Putamen (tissue), 1 donor: ENCODE measurements at places on chromosomes 2 and 18.

DNA sequence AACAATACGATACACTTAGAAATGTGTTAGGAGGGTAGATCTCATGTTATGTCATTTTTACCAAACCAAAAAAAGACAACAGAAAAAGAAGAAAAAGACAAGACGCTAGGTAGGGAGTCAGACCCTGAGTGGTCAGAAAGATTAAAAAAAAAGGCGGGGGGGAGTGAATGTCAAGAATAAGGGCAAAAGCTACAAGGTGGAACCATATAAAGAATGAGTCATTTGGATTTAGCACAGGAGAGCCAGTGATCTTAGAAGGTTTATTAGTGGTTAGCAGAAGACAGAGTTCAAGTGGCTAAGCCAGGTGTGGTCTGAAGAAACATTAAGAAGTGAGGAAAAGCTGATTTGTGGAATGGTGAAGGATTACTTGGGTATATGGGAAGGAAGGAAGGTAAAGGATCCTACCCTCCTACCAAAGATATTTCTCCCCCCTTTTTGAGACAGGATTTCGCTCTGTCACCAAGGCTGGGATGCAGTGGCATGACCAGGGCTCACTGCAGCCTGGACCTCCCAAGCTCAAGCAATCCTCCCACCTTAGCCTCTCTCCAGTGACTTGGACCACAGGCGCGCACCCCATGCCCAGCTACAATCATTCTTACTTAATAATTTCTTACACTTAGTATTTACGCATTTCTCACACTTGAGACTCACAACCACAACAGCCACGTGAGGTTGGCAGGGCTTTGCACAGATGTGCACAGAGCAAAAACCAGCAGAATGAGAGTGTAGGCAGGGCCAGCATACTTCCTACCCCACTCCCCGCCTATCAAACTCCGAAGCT is 2.6 kb downstream of the DSC2 start:
- no peak for DNase-seq

DNA sequence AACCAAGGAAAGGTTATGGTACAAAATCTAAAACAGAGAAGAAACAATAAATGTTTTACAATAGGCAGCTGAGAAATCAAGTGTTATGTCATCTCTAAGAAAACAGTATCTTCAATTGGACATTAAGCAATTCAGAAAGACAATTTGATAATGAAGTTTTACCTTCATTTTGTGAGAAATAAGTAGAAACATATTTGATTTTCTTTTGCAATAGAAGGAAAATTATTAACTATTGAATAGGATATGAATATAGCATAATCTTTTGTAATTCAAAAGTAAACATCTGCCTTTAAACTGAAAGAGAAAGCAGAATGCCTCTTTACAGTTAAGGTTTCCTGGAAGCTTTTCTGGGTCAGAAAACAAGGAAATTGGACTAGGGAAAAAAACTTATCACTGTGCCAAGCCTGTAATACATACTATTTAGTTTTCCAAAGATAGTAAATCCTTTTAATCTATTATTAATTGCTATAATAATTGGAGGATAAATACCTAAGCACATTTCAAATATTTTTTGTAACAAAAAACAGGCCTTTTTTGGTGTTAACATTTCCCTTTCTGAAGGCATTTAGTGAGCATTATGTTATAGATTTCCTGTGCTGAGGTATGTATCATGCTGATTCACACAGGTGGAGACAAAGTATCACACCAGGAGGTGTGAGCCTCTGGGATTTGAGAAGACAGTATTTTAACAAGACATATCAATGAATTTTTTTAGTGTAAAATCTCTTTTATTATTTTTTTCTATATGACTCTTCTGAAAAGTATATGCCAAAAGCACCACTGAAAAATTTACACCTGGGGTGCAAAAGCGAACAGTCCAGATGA is 947.0 kb upstream of the CDH2 start:
- DNase-seq: no peak

DNA sequence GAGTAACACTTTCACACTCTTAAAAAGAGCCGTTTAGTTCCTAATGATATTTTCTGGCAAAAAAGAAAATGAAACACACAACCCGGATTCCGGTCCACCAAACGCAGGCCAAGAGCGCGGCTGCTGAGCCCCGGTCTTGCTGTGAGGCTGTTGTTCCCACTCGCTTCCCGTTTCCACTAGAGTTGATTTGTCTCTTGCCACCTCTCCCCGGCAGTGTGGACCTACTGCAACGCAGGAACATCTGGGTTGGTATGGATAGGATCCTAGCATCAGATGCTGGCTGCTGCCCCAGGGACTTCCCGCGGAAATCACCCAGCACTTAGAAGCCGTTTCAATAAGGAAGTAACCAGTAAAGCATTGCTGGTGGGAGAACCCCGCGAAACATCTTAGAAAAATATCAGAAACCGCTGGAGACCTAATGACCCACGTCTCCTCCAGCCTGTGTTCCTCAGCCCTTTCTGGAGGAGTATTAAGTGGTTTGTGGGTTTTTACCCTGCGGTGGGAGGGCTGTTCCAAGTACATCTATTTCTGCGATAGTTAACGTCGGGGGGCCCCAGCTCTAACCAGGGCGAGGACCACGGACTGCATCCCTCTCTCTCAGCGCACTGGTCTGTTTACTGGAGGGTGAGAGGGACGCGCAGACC is 939 bp downstream of the DOCK10 start:
- DNase-seq: peak; percentile 59

DNA sequence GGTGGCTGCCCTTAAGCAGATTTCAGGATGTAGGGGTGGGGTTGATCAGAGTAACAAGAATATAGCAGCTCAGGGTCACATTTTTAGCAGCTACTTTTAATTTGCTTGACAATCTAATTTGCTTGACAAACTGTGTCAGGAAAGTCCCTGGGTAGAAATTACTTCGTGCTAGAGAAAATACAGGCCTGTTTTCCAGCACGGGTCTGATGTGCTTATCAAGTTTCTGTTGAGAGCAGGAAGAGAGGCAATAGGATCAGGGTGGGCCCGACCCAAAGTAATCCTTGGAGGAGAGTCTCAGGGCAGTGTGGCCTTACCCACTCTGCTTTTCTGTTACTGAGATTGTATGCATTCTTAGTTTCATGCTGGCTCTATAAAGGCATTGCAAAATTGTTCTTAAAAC is 221.5 kb downstream of the TSN start:
- no peak for DNase-seq

GRCh38 chr2:98607741-98608115 is 584 bp downstream of the COA5 start:
- DNase-seq: no peak

DNA sequence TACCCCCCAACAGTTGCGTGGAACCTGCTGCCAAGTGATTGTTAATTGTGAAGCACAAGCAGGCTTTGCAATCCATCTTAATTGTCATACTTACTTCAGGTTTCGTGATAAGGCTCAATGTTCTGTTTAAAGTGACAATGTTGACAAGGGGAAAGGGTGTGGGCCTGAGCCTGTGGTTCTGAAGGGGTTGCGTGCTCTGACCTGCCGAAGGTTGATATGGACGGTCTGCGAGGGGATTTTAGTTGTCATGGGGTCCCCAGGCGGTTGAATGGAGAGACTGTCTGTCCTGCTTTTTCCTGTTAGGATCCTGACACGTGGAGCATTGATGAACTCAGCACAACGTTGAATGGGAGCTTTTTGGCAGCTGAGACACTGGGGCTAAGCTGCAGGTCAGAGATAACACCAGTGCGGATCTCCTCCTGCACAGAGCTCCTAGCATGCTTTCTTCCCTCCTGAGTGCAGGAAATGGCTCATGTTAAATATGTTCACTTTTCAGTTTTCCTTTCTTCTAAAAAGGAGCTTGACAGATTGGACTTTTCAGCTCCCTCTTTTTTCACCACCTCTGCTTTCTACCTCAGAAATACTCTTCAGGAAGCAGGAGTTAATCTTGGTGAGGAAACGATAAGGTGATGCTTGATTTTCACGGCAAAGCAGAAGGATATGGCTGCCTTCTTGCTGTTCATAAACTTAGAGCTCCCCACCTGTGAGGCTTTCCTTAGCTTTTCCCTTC is 62.9 kb upstream of the ZEB2 start:
- DNase-seq: no peak

GRCh38 chr2:181594322-181594721 is 62.6 kb downstream of the CERKL start:
- no peak for DNase-seq

DNA sequence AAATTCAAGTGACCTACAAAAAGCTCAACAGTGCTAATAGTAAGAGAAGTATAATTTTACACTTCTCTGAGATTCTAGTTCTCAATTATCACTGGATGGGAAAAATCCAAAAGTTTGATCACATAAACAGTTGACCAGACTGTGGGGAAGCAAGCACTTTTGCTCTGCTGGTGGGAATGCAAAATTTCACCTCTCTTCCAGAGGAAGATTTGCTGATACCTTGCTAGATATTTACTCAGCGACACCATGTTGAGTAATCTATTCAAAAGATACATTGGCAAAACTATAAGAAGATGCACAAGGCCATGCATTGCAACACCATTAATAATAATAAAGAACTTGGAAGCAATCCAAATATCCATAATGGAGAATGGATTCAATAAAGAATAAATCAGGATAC is 204.4 kb downstream of the MREG start:
- DNase-seq: no peak

- DNase-seq: no peak
These were observed 51.6 kb downstream of the MAPK4 start for GRCh38 chr18:50611529-50611941.

DNA sequence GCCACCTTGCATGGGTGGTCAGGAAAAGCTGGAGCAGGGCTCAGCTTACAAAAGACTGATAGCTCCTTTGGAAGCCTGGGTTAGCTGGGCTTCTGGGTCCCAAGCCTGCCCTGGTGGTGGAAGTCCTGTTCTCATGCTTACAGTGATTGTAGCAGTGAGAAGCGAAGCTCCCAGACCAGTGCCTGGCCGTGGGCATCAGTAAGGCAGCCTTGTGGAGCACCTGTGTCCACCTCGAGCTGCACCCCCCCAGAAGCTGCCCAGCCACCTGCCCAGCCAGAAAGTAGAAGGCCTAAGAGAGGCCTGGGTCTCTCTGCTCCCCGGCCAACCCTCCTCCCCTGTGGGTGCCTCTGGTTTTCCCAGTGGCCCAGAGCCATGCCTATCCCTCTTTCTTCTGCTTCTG is 10.5 kb downstream of the GLI2 start:
- DNase-seq: no peak

DNA sequence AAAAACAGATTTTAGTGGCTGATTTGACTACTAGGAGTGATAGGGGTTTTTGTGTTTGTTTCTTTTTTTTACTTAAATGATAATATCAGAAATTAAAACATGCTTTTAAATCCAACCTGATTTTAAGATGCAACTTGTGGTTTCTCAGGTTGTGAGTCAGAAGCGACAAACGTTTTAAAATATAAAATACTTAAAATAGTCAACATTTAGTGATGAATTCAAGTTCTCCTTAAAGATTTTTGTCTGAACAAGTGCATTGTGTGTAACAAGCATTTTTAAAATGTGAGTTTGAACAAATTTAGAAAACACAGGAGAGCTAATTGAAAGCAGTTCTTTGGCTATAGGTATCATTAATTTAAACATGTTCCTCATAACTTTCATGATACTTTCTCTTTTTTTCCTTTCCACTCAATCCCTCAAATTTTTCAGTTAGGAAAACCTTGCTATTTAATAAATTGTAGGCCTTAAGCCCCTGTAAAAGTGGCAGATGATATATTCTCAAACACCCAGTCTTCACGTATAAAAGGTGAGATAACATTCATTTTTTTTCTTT is 3.6 kb downstream of the TBR1 start:
- no peak for DNase-seq

DNA sequence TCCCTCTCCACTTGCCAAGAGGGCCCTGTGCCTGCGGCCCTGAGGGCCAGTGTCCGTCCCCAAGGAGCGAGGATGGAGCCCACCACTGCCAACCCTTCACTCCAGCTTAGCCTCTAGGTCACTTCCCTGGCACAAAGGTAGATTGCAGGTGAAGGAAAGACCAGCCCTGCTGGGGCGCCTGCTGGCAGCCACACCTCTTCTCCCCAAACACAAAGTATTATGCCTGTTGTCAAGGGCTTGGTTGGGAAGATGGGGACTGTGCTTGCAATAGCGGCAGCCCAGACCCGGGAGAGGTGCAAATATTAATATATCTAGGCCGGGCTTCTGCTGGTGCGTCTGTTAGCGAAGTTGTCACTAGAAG is 7.7 kb downstream of the KCNF1 start:
- no peak for DNase-seq

GRCh38 chr2:105682401-105682800 is 62.3 kb upstream of the NCK2 start:
- no peak for DNase-seq

- DNase-seq: no peak
These were observed 338.7 kb downstream of the CPS1 start for GRCh38 chr2:210895132-210895531.

GRCh38 chr2:204401114-204401513 is 144.2 kb upstream of the PARD3B start:
- no peak for DNase-seq

DNA sequence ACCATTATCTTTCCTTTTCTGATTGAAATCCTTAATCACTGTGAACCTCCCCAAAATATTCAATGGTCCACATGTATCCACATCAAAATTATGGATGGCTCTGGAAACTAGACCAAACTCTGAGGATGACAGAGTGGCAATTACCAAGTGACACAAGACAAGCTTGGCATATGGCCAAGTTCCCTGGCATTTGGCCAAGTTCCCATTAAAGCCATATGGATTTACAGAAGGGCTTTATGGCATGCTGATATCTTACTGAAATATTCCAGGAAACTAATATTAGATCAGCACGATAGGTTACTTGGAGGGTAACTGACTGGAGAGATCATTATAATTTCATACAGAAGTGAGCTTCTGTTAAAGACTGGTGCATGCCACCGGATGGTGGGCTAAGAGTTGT is 21.9 kb upstream of the CERS6 start:
- DNase-seq: no peak

DNA sequence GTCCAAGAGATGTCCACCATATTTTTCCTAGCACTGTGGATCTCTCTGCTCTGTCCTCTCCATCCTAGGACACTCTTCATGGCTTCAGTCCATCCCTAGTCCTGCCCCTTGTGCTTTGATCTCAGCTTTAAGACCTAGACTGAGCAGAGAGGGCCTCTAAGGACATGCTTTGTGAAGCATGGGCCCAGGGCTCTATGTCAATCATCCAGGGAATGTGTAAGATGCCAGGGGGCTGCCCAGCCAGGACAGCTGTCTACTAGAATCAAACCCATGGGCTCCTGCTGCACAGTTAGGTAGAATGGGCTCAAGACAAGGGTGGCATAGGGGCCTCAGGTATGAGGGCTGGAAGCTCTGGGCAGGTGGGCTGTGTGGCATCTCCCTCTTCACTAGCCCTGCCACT is 24.9 kb downstream of the TET3 start:
- DNase-seq: no peak

DNA sequence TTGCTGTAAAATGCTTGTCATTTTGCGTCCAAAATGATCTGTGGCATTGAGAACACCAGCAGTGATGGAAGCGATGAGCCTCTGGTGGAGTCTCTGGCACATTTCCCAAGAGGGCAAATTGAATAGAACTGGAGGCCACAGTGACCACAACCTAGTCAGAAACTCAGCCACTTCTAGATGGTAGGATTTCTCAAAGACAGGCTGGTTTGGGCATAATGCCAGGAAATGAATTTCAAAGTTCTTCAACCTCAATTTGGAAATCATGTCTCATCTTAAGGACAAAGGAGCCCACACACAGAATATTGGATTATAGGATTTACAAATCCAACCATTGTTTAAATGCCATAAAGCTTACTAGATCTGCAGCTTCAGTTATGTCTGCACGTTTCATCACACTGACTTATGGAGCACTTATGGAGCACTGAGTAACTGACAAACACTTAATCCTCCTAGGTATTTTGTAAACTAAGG is 132.1 kb downstream of the COL6A3 start:
- no peak for DNase-seq
